ENCODE measurements at places on chromosomes 6 and 20. TPM values are rescaled to one million over a fixed set of nuclear protein-coding genes. Genes with fewer than 3 reads are reported as not detected.

DNA sequence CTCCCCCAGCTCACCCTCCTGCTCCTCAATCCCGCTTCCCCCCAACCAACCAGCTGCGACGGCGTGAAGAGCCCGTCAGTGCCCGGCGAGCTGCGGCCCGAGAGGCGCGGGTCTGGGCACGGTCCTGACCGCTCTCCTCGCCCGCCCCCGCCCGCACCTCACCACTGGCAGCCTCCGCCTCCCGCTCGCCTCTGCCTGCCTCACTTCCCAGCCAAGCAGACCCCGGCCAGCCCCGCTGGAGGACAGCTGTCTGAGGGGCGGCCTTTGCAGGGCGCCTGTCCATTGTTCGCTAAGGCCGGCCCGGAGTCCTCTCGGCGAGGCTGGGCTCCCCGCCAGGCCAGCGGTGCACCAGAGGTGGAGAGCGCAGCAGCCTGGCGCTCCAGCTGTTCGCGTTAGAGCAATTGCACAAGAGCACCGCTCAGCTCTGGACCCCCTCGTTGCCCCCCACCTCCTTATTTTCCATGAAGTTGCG, 1.3 kb downstream of the SOBP start:
- DNase-seq: peak; percentile 65

The ENPP5 gene
- total RNA-seq: 39.4 TPM

The MICA gene
- total RNA-seq: 10.4 TPM

DNA sequence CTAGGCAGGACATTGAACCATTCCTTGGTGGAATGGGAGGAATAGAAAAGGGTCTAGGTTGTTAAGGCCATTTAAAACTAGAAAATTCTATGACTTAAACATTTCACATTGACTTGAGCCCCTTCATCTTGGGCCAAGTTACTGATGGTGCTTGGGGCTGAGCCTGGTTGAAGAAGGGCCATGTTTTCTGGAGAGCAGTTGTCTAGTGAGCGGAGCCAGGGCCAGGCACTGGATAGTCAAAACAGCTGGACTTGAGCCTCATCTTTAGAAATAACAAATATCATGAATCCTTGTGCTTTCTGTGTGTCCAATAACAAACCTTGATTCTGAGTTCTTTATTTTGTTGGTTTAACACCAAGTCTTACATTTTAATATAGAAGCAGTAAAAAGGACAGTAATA, 134.6 kb upstream of the TCF21 start:
- no peak for DNase-seq

DNA sequence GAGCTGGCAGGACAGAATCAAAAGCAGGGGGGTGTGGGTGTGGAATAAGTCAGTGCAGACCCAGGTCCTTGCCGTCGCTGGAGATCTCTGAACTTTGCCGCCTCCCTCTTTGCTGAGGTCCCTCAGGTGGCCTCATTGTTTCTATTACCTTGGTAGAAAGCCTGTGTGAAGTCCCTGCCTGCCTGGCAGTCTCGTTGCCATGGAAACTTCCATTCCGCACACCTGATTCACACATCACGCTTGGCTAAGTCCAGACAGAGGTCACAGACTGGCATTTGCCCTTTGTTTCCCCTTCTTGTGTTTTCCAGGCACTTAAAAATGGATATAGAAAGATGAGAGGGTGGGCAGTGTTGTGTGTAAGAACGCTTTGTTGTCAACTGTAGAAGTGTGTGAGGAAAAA, 260.6 kb downstream of the PRL start:
- DNase-seq: no peak

DNA sequence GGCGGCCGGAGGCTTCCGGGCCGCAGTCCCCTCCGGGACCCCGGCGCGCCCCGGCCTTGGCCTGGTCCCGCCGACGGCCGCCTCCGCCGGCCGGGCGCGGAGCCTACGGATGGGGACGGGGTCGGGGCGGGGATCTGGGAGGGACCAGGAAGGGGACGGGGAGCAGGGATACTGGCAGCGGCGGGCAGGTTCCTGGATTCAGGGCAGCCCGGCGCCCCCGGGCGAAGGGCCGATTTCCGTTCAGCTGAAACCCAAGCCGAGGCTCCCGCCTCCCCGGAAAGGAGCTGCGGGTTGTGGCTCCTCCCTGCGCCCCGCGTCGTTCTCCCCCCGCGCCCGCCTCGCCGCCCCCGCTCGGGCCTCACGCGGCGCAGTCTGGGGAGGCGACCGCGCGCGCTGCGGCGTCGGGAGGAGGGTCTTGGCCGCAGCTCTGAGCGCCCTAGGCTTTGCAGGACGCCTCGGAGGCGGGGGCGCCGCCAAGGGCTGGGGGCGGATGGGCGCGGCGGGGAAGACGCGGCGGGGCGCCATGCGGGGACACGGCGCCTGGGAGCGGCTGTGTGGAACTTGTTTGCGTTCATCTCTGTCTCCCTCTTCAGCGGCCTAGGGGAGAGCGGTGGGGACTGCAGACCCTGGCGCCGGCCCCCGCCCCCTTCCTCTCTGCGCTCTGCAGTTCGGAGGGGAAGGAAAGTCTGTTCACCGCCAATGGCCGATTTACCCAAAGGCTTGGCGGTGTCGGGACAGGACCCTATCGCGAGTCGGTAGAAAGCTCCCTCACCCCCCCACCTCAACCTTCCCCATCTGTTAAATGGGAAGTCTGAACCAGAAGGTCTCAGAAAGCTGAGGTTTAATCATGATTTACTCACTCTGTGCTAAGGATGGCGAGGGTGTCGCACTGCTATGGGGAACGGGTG, 22.7 kb upstream of the TMEM181 start:
- peak; percentile 79 for DNase-seq

DNA sequence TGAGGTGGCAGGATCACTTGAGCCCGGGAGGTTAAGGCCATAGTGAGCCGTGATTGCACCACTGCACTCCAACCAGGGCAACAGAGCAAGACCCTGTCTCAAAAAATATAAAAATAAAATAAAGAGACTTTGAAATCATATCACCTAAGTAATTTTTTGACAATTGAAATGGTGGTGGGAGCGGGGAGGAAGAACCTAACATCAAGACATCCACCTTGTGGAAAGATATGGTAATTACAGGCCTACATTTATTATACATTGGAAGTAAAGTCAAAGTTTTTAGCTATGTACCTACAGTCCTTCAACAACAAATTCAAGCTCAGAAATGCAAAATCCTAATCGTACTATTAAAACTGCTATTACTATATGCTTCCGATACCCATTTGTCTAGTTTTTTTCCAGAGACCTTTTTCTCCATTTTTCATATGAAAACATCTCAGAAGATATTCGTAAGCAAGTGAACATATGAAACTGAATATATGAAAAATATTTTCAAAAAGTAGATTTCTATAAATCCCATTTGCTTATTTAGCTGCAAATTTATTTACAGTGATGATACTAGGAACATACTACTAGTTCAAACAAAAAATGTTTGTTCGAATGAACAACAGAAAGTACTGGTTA, 83.3 kb downstream of the SYCP2 start:
- no peak for DNase-seq

- no peak for DNase-seq
These were observed 9.2 kb downstream of the ATG5 start for GRCh38 chr6:106316375-106316766.

The TMC2 gene
- not detected for total RNA-seq

DNA sequence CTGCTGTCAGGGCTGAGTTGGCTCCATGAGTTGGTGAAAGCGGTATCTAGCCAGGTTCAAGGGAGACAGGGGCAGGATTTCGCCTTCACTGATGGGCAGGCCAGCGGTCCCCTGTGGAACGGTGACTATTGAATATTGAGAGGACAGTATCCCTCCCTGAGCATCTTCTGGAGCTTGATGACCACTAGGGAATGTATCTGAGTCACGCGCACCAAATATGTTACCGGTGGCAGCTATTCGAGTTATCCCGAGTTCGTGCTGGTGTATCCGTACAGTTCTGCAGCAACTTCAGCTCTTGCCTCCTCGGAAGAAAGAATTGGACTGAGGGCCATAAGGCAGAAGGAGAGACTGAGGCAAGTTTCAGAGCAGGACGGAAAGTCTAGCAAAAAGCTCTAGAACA, 24.8 kb downstream of the MTHFD1L start:
- no peak for DNase-seq

- DNase-seq: no peak
These were observed 25.2 kb downstream of the PACSIN1 start for GRCh38 chr6:34491091-34491430.

- DNase-seq: no peak
These were observed 61.0 kb upstream of the NKAIN2 start for GRCh38 chr6:123742626-123743025.

The PSMB9 gene
- total RNA-seq: 8.0 TPM

GRCh38 chr6:141877275-141877983, 255.3 kb upstream of the GJE1 start:
- no peak for DNase-seq

The OR2W1 gene
- not detected for total RNA-seq

The FAM83C gene
- total RNA-seq: not detected
